Stimulated activated CD4-positive, alpha-beta T cell treated with anti-CD3 and anti-CD28 coated beads, Interleukin-1b, Interleukin-23, amount 100 ng/mL, for 24 hours (primary cell): ENCODE measurements at places on chromosomes 2 and 18.

DNA sequence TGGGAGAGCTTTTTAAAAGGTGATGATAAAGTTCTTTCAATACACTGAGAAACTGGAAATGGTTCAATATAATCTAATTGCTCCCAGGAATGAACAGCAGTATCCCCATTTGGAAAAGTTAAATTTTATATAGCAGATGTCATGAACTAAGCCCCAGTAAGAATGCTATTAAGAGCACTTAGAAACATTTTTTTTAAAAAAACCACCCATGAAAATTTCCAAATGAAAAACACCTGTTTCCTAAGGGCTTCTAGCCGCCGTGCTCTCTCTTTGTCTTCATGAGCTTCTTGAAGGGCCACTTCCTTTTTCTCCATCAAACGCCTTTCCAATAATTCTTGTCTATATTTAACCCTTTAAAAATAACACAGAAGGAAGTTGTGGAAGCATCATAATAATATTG is 77.0 kb downstream of the UPP2 start:
- no peak for DNase-seq

- no peak for DNase-seq
These were observed 20.1 kb upstream of the SMAD2 start for GRCh38 chr18:47950511-47950910.

DNA sequence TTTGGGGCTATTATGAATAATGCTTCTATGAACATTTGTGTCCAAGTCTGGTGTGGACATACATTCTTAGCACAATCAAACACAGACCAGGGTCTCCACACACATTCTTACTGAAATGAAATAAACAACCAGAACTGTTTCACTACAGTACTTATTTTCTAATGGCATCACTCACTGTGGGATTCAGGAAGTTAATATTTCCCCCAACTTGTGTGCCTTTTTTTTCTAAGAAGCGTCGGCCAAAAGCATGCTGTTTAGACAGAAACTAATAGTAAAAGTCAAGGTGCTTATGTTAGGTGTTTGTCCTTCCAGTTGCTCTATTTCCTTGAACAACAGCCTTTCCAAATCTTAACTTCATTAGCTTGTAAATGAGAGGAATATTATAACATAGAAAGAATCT is 117.6 kb downstream of the DOCK10 start:
- no peak for DNase-seq

DNA sequence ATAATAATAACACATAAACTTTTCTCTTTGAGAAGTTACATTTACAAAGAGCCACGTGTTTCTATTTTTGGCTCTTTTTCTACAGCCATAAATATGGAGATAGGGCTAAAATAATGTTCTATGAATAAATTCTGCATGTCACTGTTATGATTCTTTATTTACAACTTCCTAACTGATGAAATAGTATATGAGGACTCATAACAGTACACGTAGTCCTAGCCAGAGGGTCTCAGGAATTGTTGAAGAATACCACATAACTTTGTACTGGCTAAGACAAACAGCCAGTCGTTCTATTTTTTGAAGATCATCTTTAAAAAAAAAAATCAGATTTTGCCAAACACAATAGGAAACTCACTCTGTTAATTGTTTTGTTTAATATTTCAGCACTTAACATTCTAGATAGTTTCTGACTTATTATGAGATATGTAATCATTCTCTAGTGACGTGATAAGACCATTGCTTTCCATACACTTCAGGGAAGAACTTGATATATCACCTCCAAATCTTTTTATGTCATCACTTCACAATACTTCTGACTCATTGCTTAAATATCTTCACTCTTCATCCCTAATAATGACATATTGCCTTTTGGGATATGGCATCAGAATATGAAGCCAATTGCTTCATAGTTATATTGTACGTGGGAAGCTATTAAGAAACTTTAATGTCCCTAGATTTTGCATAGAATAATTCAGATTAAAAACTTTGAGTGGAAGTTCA is 256.1 kb downstream of the XIRP2 start:
- DNase-seq = no peak

DNA sequence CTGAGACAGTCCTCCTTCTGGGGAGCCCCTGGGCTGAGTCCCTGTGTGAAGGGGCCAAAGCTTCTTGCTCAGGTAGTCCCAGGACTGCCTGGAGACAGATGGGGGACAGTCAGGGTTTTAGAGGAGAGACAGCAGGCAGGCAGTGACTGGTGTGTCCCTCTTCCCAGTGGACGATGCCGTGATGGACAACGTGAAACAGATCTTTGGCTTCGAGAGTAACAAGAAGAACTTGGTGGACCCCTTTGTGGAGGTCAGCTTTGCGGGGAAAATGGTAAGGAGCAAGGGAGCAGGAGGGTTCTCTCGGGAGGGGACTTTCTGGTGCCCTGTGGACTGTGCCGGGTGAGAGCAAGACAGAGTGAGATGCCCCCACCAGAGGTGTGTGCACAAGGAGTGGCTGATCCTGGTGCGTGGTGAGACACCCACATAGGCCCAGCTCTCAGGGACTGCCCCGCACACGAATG is 74.8 kb downstream of the DYSF start:
- DNase-seq = no peak

DNA sequence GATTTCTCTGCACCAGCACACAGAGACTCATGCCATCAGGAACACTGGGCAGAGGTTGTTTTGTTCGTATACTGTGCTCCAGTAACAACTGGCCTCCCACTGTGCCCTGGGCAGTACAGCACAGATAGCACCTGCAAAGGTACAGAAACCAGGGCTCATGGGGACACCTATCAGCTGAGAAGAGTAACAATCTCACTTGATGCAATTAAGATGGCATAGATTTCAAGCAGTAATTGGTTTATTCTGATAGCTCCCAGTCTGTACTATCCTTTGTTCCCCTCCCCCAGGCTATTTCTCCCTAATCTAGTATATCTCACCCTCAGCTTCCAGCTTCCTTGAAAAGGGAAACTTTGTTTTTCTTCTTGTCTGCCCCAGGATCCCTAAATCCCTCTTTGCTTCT is 343.9 kb upstream of the MMADHC start:
- DNase-seq = no peak

GRCh38 chr2:159573846-159574606 is 42.3 kb downstream of the BAZ2B start:
- DNase-seq = no peak

DNA sequence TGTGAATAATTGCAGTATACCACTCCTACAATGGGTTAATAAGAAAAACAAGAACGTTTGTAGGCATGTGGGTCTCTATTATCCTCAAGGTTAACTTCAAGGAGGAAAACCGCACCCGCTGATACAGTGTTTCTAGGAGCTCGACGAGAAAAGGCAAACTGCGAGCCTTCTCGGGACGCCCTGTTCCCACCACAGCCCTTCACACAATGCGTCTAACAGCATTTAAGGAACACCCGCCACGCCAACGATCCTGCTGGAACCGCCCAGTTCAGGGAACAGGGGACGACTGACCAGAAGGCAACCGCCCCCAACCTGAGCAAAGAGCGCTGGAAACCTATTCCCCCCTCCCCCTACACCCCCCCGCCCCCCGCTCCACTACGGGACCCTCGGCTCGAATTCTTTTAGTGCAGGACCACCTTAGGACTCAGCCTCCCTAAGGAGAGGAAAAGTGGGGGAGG is 710 bp upstream of the TMSB10 start:
- DNase-seq = no peak

- DNase-seq = no peak
These were observed 16.3 kb downstream of the CDC42EP3 start for GRCh38 chr2:37654932-37655841.

- no peak for DNase-seq
These were observed 54.1 kb downstream of the CDC42EP3 start for GRCh38 chr2:37617119-37617892.

DNA sequence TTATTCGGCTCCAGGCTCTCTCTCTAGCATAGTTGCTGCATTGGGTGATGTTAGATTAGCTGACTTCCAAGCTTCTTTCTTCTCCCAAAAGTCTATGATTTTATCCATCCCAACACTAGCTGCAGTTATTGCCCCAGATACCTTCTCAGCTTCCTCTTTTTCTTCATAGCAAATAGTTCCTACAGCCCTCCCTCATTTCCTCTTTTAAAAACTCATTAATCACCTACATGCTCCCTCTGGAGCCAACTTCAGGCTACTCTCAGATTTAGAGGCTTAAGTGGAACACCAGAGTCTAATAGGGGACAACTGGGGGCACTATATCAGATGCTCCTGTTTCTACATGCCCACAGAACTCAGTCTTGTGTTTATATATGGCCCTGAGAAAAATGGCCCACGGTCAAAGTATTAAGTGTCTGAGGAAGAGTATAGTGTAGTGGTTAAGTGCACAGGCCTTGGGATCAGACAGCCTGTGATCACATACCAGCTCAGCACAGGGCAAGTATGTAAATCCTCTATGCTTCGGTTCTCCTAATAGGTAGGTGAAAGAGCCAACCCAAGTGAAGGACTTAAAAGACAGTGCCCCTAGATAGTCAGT is 241.9 kb upstream of the SLC14A2 start:
- no peak for DNase-seq

DNA sequence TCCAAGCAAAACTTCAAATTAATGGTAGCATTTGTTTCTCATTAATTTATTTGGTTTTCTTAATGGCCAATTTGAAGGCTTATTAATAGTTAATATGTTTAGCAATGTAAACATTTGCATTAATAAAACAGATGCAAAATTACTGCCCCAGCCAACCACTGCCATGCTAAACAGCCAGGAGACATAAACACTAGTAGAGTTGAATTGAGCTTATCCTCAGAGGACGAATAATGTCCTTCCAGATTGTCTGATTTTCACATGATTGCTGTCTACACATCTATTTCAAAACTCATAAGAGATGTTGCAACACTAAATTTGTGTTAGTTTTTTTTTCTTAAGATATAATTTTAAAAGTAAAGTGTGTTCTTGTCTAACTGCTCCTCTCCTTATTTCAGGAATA is 128.5 kb downstream of the DCC start:
- no peak for DNase-seq

DNA sequence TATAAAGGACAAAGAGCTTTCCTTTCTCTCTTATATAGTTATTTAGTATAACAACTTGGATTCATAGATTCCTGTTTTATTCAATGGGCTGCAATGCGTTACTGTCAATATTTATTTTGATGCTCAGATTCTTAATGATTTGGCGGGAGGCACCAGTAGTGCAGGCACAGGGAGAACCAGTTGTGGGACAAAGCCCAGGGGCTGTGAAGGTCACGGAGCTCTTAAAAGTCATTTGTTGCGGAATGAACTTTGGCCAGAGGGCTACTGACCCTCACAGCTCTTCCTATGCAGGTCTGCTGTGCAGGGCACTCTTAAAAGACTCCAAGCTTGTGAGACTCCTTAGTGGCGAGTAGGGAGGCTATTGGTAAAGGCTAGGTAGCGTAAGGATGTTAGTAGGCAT is 34.0 kb downstream of the BCL2L11 start:
- DNase-seq = no peak

DNA sequence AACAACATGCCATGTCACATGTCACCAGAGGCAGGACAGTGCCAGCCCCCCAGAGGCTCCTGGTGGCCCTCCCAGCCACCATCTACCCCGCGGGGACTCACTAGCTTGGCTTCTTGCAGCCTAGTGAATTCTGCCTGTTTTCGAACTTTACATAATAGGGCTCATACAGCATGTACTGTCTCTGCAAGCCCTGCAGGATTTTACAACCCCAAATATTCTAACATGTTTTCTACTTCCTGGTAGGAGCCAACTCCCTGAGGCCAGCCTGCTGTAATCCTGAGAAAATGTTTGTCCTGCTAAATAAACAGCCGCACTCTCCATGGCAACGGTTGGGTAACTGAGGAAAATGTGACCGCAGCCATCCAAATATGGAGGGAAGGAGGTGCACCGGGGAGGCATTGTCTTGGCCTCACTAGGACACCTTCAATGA is 2.7 kb downstream of the PER2 start:
- DNase-seq = no peak

DNA sequence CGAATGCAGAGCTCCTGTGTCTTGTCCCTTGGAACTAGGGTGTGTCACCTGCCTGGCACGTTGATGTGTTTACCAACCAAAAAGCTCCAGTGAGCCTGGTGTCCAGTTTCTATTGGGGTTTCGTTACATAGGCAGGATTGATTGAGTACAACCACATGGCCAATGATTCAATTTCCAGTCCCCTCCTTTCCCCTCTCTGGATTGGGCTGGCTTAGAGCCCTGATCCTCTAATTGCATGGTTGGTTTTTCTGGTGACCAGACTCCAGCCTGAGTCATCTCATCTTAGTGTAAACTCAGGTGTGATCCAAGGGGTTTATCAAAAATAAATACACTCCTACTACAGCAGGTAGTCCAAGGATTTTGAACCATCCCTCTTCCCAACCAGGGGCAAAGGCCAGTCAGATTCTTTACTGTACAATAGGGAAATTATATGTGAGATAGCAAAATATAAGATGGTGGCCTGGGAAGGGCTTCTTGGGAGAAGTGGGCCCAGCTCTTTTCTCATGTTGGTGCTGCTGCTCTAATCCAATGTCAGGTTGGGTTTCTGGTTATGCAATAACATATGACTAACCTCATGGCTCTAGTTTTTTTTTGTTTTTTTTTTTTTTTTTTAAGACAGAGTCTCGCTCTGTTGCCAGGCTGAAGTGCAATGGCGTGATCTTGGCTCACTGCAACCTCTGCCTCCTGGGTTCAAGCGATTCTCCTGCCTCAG is 64.7 kb upstream of the MGAT5 start:
- no peak for DNase-seq

- DNase-seq = no peak
These were observed 40.5 kb downstream of the NHEJ1 start for GRCh38 chr2:219120082-219120481.

- no peak for DNase-seq
These were observed 115.2 kb downstream of the EXOC6B start for GRCh38 chr2:72710418-72711152.

GRCh38 chr2:151251012-151251411 is 10.7 kb downstream of the RBM43 start:
- DNase-seq = no peak

DNA sequence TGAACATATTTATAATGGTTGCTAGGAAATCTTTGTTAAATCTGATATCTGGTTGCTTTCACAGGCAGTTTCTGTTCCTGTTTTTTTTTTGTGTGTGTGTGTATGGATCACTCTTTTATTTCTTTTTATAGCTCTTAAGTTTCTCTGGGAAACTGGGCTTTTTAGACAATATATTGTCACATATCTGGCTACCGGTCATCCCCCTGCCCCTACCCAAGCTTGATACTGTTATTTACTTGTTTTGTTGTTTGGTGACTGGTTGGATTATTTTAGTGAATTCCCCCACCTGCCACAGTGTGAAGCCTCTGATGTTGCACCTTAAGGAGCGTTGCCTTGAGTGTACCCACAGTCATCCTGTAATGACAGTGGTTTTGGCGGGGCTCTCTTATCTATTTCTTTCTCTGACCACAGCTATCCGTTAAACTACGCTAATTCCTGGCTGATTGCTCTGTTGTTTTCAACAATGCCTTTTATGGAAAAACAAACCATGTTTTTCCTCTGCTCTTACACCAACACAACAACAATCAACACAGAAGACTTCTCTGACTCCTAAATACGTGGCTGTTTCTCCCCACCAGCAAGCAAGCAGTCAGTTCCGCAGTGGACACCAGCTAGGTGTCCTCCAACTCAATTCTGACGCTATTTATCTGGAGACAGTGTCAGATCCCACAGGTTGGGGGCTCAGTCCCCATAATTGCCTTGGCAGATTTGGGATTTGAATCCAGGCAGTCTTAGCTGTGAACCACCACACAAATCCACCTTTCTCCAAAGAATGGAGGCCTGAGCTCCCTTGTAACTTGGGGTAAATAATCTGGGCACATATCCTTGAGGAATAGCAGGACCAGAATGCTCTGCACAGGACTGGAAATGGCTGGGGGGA is 10.9 kb downstream of the GNLY start:
- no peak for DNase-seq
